ENCODE measurements at places on chromosomes 2 and 18.

DNA sequence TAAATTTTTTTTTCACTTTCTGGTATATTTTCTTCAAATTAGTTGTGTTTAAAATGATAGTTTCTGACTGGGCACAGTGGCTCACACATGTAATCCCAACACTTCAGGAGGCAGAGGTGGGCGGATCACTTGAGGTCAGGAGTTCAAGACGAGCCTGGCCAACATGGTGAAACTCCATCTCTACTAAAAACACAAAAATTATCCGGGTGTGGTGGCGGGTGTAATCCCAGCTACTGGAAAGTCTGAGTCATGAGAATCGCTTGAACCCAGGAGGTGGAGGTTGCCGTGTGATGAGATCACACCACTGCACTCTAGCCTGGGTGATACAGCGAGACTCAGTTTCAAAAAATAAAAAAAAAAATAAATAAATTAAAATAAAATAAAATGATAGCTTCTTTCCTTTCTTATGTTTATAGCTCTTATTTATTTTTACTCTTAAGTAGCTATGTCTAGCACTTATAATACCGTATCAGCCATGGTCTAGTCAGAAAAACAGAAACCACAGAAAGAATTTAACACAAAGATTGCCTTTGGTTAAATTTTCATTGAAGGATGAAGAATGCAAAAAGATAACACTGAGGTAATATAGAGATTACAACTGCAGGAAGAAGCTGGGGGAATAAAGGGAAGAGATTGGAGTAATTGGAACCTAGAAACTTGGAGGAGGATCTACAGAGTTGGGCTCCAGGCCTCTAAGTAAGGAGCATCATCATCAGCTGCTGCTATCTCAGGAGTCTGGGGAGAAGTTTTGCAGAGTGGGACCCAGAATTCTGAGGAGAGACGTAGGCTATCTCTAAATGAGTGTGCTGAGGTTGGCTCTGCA lies 54.7 kb upstream of the MBOAT2 start:
- no peak for DNase-seq

- DNase-seq: no peak
Observed at GRCh38 chr2:240642806-240643092, 17.5 kb downstream of the GPR35 start.

GRCh38 chr2:195533771-195534642 lies 123.0 kb upstream of the SLC39A10 start:
- DNase-seq: peak; percentile 55

DNA sequence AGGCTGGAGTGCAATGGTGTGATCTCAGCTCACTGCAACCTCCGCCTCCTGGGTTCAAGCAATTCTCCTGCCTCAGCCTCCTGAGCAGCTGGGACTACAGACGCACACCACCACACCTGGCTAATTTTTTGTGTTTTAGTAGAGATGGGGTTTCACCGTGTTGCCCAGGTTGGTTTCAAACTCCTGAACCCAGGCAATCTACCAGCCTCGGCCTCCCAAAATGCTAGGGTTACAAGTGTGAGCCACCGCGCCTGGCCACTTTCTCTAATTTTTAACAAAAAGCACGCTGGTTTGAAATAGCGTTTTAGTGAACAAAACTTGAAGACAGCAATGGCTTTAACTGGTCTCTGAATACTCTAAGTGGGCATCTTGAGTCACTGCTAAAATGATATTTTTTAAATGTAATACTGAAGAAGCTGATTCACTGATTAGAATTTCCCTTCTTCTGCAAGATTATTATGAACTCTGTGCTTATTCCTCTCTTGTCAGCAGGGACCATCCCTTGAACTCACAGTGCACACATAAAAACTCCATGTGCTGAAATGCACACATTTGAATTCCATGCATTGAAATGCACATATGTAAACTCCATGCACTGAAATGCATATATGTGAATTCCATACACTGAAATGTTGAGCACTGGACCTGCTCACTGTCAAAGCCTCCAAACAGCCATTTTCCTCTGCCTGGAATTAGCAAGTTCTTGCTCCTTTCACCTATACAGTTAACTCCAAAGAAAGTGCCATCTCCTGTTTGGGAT lies 1411.5 kb upstream of the ACVR2A start:
- DNase-seq: no peak

DNA sequence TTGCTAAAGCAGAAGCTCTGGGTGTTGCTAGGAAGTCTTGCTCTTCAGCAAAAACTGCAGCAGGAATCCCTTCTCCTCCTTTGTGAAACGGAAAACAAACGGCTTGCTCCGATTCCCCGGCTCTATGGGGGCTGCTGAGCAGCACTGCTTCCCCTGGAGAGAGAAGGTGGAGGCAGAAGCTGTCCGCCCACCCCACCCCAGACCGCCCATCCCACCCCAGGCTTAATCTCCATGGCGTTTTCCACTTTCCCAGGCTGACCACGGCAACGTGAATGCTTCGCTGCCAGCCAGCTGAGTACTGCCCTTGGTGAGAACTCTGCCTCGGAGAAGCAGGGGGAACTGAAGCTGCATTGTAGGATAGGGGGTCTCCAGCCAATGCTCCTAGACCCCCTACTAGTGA lies 139.2 kb downstream of the BCL2 start:
- no peak for DNase-seq

DNA sequence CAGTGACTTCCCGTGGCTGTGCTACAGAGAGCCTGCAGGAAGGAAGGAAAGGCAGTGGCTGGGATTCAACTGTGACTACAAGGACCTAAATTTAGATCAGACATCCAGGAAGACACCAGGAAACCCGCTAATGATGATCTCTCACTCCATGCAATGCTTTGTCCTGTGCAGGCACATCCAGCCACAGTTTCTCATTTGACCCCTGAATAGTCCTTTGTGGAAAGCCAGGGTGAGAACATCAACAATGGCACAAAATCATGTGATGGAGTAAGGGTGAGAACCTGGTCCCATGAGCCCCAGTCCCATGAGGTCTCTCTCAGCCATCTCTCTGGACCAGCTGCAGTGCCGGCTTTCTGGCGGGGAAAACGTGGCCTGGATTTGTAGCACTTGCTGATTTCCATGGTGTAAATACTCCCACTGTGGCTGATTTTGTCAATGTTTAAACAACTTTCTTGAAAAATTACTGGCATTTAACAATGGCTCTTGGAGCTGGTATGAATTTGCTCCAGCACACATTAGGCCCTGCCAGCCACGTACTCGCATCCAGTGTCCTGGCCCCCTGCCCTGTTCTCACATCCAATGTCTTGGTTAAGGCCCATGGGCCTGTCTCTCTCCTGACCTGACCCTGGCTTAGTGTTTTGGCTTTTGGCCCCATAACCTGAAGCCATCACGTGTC lies 159.0 kb upstream of the HAAO start:
- no peak for DNase-seq

DNA sequence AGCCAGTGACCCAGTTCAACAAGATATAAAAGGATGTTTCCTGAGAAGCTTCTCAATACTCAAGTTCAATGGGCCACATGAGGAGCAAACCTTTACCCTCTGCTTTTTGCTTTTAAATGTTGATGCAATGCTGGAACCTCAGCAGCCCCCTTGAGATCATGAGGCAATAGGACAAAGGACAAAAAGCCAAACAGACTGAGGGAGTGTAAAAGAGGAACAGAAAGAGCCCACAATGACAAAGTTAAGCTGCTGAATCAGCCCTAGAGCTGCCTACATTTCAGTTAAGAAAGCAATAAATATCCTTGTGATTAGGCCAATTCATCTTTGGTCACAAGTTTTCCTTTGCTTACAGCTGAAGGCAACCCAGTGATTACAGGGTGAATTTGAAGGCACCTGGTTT lies 76.9 kb downstream of the MRO start:
- no peak for DNase-seq

- DNase-seq: no peak
Observed at GRCh38 chr2:85796046-85796340, 42.2 kb downstream of the ATOH8 start.

GRCh38 chr18:67661555-67661954 lies 145.0 kb upstream of the DSEL start:
- DNase-seq: no peak

GRCh38 chr2:85921659-85922058 lies 32.9 kb upstream of the ST3GAL5 start:
- DNase-seq: no peak

GRCh38 chr18:3758531-3758930 lies 308.6 kb downstream of the TGIF1 start:
- no peak for DNase-seq

GRCh38 chr2:227411990-227412350 lies 24.2 kb upstream of the SCYGR1 start:
- DNase-seq: no peak

- no peak for DNase-seq
Observed at GRCh38 chr2:101516823-101517690, 42.1 kb upstream of the RFX8 start.

DNA sequence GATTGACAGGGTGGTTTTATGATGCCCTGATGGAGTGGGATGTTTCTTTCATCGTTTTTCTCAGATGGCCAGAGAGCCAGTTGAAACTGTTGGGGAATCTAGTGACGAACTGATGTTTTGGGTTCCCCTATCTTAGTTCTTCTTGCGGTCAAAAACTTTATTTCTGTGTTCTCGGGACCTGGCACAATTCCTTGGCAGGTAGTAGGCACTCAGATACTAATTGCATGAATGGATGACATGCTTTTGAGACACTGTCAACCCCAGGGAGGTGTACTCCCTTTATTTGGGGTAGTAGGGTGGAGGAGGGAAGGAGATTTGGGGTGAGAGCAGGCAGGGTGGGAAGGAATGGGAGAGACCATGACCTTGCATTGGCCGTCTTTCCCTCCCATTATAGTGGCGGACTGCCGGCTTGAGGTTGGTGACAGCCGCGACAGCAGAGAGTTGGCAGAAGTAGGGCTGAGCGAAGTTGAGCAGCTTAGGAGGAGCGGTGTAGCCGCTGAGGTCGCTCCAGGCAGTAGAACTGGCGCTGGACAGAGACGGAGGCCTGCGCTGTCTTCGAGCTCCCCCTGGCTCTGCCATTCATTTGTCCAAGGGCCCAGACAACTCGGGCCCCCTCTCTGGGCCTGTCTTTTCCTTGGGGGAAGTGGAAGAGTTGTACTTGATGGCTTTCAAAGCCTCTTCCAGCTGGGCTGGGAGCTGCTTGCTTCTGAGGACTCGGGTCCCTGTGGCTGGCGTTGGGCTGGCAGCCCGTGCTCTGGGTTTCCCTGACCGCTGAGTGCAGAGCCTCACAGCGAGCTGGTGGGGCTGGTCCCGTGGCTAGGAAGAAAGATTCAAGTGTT lies 2.6 kb downstream of the TET3 start:
- DNase-seq: no peak

DNA sequence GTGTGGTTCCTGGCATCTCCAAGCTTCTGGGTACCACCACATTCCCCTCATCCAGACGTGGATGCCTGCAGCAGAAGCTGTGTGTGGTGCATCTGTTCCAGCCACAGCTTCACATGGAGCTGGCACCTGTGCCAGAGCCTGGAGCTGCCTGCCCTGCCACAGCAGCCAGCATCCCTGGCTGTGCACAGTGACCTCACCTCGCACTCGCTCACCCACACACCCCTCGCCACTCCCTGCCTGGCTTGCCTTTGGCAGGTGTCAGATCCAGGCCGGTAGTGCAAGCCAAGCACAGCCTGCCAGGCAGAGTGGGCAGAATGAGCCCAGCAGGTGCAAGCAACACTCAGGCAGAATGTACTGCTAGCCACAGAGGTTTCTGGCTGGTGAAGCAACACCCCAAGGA lies 59.9 kb upstream of the DYNC1I2 start:
- no peak for DNase-seq

DNA sequence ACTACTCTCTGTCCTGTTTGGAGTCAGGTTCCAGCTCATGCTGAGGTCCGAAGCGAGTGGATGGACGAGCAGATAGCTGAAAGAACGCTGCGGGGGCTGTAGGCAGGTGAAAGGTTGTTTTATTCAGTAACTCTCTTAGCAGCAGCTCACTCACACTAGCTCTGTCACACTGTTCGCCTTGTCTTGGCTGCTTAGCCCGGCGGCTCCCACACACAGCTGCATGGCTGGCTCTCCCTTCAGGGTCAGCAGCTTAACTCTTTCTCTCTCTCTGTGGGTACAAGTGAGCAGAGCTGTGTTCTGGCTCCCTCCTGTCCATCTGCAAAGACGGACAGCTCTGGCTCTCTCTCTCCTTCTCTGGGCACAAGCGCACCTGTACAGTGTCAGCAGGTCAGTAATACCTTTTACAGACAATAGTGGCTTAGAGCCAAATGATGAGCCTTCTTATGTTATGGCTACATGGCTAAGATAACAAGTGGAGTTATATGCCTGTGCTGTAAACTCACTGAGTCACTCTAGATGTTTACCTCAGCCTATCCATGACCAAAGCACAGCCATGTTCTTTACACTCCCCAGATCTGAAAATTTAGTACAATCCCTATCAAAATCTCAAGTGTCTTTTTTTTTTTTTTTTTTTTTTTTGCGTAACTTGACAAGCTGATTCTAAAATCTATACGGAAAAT lies 149.3 kb downstream of the GALNT1 start:
- DNase-seq: no peak

GRCh38 chr2:121333834-121334558 lies 49.0 kb upstream of the TFCP2L1 start:
- DNase-seq: no peak

- DNase-seq: no peak
Observed at GRCh38 chr2:159710601-159711180, 1.6 kb upstream of the MARCHF7 start.

All from NK-92 treated with Interleukin-12 subunit alpha and Interleukin-12 subunit beta, amount 100 ng/mL, for 24 hours (cell line).